ENCODE measurements at places on chromosomes 7 and 10. TPM values are rescaled to one million over a fixed set of nuclear protein-coding genes. Genes with fewer than 3 reads are reported as not detected.

DNA sequence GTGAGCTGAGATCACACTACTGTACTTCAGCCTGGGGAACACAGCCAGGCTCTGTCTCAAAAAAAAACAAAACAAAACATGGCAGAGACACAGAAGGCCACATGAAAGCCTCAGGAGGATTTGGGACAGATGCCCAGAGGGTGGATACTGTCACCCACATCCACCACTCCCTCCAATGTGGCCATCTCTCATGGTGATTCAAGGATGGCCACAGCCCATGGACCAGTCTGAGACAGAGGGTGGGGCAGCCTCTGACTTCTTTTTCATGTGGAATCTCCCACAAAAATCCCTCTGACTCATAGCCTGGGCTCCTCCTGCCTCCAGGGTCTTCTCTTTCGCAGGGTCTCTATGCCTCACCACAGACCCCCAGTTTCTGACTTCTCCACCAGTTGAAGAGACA is 59.0 kb upstream of the GTF2I start:
- no peak for DNase-seq
- H3K36me3 ChIP-seq, result no peaks in the 10 kb centered on the region
- H3K4me3 ChIP-seq, result no peak overlapping the region
- H3K4me1 ChIP-seq, result peaks cover 10% of the 10 kb centered on the region
- H3K27ac ChIP-seq, result no peak overlapping the region

Gene COPS6
- 49.1 TPM for total RNA-seq

- H3K27me3 ChIP-seq, result no peaks in the 10 kb centered on the region
- no peak for DNase-seq
- H3K27ac ChIP-seq, result no peak within 1 kb of the TSS
Measured at GRCh38 chr7:113918946-113919345, at the start of gene PPP1R3A. Gene PPP1R3A (minus strand): TSS chr7:113919009. CDS start chr7:113918996, 13 bp downstream.

Gene DENND2A
- total RNA-seq, result 1.0 TPM

DNA sequence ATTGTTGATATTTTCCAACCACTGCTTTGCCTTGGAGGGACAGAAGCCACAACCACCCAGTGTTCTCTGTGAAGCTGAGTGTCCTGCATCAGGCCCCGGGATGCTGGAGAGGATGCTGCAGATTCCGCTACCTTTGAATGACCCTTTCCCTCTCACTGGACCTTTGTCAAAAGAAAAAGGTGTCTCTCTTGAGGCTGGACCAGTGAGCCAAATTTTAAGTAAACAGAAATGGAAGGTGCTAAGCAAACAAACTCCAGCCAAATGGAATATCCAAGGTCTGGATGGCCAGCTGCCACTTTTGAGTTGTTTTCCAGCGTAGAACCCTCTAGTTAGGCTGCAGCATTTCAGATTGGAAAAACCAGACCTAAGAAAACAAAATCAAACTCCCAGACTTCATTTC is 145.5 kb downstream of the TRIL start:
- H3K27ac ChIP-seq, result no peak overlapping the region
- H3K4me1 ChIP-seq, result no peaks in the 10 kb centered on the region
- DNase-seq, result no peak
- no peaks in the 10 kb centered on the region for H3K36me3 ChIP-seq
- H3K27me3 ChIP-seq, result no peaks in the 10 kb centered on the region
- H3K4me3 ChIP-seq, result no peak overlapping the region

DNA sequence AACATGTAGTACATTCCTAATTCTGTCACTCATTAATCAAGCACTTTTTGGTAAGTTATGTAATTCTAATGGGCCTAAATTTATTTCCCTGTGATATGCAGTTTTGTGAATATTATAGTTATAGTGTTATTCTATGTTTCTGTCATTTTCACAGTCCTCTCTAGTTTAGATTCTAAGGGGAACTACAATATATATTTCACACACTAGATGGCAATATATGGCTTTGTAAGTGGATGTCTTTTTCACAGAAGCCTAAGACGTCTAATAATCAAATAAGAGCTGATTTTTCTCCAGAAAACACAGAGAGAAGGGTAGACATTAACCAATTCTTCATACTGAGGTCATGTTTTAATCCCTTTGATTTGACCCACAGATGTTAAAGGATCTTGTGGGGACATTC is 18.0 kb downstream of the RNLS start:
- no peak overlapping the region for H3K4me3 ChIP-seq
- H3K27ac ChIP-seq, result no peak overlapping the region
- no peaks in the 10 kb centered on the region for H3K36me3 ChIP-seq
- DNase-seq, result peak; percentile 20
- H3K27me3 ChIP-seq, result no peaks in the 10 kb centered on the region

- H3K4me3 ChIP-seq, result no peak overlapping the region
- H3K27me3 ChIP-seq, result no peaks in the 10 kb centered on the region
- no peak for DNase-seq
- H3K4me1 ChIP-seq, result no peaks in the 10 kb centered on the region
Measured at GRCh38 chr10:52437205-52437646, 123.1 kb downstream of the DKK1 start.

Gene TCAF2
- 3.8 TPM for total RNA-seq

GRCh38 chr7:98283887-98284222 is 2.4 kb downstream of the BRI3 start:
- no peak overlapping the region for H3K27ac ChIP-seq
- H3K27me3 ChIP-seq, result peaks cover 6% of the 10 kb centered on the region
- H3K36me3 ChIP-seq, result peaks cover 2% of the 10 kb centered on the region
- DNase-seq, result no peak

Gene LRGUK
- 0.42 TPM for total RNA-seq

Gene SLC16A9
- total RNA-seq, result 1.6 TPM

Gene CRYGN
- 1.2 TPM for total RNA-seq

- no peaks in the 10 kb centered on the region for H3K27me3 ChIP-seq
- H3K4me3 ChIP-seq, result no peak overlapping the region
- no peak for DNase-seq
Measured at GRCh38 chr7:149027055-149027454, 1.2 kb downstream of the PDIA4 start.

Gene C10orf71
- total RNA-seq, result 0.05 TPM

Gene SFRP5
- total RNA-seq, result 2.4 TPM

DNA sequence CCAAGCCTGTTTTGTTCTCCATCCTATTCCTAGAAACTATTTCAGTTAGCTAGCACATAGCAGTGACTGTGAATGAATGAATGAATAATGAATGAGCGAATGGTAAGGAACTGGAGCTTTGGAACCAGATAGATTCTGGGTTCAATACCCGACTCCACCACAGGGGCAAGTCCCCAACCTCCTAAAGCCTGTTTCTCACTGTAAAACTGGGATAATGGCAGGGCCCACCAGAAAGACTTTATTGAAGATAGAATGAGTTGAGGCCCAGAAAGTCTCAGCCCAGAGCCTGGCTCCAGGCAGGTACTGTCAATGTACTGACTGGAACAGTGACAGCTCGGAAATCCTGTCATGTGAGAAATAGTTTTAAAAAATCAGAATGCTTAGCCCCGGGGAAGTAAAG is 1.1 kb upstream of the CDH23 start:
- H3K27ac ChIP-seq, result no peak overlapping the region
- H3K4me3 ChIP-seq, result no peak overlapping the region
- peaks cover 36% of the 10 kb centered on the region for H3K27me3 ChIP-seq
- peaks cover 12% of the 10 kb centered on the region for H3K4me1 ChIP-seq
- no peak for DNase-seq
- H3K36me3 ChIP-seq, result no peaks in the 10 kb centered on the region

Gene ZNF25
- total RNA-seq, result 5.0 TPM

- H3K4me3 ChIP-seq, result no peak overlapping the region
- no peaks in the 10 kb centered on the region for H3K36me3 ChIP-seq
- DNase-seq, result no peak
- H3K4me1 ChIP-seq, result no peaks in the 10 kb centered on the region
Measured at GRCh38 chr10:77732213-77733003, 94.8 kb upstream of the KCNMA1 start.

Gene SUMF2
- total RNA-seq, result 91.7 TPM

Gene MOGAT3
- total RNA-seq, result not detected
